Activated B cell treated with CpG ODN at 0.5 μM for 24 hours (primary cell): ENCODE measurements at places on chromosomes 11 and 22. TPM values are rescaled to one million over a fixed set of nuclear protein-coding genes. Genes with fewer than 3 reads are reported as not detected.
A peak's percentile ranks its signal among the peaks of the same experiment; 100 is the strongest.

The NLRP6 gene
- total RNA-seq, result 0.46 and 0.64 TPM in 2 replicates

The RAC2 gene
- 518 and 557 TPM in 2 replicates for total RNA-seq

The TMEM45B gene
- not detected in 2 replicates for total RNA-seq

The NCR3LG1 gene
- total RNA-seq, result 1.1 TPM in 2 replicates

The TP53AIP1 gene
- total RNA-seq, result not detected in 2 replicates

The SMIM35 gene
- 1.8 and 1.9 TPM in 2 replicates for total RNA-seq

The TUB gene
- total RNA-seq, result not detected in 2 replicates

The ANO1 gene
- total RNA-seq, result not detected in 2 replicates

The GLYATL2 gene
- total RNA-seq, result not detected in 2 replicates

- no peak for DNase-seq
Measured at GRCh38 chr22:46085828-46086576, 64.3 kb upstream of the PPARA start.

DNA sequence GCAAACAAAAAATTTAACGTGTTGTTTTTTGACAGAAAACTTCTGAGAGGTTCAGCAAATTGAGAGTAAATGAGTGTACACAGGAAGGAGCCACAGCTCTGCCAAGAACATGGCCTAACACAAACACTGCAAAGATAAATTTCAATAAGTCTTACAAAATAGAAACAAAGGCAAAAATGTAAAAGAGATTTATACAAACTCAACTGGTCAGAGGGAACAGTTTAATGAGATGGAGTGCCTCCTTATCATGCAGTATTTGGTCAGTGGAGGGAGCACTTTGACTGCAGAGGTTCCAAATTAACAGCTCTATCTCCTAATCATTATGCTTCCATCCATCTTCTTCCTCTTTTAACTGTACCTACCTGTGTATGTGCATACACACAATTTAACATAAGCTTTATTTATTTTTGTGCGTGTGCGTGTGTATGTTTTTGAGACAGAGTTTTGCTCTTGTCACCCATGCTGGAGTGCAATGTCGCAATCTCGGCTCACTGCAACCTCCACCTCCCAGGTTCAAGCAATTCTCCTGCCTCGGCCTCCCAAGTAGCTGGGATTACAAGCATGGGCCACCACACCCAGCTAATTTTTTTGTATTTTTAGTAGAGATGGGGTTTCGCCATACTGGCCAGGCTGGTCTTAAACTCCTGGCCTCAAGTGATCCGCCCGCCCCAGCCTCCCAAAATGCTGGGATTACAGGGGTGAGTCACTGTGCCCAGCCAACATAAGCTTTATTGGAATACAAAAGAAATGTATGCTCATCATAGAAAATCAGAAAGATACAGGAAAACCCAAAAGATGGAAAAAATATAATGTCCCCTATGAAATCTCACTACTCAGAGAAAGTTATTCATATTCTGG lies 111.9 kb downstream of the MRTFA start:
- no peak for DNase-seq

GRCh38 chr11:20875889-20876288 lies 206.5 kb downstream of the NELL1 start:
- DNase-seq, result no peak

GRCh38 chr22:46084376-46084775 lies 66.0 kb upstream of the PPARA start:
- DNase-seq, result no peak

DNA sequence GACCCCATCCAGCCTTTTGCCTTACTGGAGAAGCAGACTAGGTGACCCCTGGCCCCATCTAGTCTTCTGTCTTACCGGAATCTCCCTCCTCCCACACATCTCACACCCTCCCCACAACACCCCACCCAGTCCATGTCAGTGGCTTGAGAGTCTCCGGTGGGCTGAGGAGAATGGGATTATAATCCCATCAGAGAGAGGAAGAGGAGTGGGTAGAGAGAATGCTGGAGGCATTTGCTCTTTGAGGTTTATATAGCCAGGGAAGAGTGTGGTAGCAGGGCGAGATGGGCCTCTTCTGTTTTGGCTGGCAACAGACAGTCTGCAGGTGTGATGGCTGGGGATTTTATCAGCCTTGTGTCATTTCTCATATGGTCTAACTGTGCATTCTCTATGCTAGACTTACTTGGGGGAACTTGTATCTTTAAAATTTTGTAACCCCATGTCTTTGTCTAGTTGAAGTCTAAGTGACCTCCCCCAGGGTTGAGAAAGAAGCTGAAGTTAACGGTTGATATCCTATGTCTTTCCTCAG lies 50.3 kb downstream of the GRAMD1B start:
- no peak for DNase-seq

DNA sequence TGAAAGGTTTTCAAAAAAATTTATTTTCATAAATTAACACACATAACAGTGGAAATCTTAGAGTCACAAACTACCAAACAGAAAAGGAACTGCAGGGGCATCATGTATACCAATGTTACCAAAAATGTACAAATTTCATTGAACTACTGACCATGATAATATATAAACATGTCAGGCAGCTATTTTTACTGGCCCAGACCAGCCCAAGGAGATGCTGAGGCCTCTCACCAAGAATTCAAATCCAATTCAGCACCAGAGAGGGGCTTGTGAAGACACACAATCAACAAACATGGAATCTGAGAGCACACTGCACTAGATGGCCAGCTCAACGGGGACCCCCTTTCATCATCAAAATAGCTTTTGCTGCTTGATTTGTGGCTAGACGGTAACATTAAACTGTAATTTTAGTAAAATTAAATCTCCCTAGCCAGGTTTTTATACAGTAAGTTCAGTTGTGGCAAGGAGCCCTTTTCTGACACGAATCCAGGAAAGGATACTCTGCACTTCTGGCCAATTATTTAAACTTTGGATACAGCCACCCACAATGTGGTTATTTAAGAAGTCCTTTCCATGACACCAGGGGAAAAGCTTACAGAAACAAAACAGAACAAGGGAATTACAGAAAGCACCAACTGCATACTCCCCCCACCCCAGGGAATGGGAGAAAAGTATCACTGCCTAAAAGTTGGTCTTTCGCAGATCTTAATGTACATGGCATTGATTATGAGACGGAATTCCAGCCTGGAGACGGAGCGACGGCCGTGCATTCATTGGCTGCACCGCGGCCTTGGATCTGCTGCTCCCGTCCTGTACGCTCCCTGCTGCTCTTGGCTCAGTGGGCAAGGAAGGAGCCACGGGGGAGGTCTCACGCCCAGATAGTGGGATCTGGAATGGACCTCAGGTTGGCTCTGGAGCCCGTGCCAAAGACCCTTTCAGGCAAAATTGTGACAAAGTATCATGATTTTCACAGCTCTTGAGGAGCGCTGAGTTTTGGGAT lies 19.6 kb upstream of the PISD start:
- DNase-seq, result no peak

DNA sequence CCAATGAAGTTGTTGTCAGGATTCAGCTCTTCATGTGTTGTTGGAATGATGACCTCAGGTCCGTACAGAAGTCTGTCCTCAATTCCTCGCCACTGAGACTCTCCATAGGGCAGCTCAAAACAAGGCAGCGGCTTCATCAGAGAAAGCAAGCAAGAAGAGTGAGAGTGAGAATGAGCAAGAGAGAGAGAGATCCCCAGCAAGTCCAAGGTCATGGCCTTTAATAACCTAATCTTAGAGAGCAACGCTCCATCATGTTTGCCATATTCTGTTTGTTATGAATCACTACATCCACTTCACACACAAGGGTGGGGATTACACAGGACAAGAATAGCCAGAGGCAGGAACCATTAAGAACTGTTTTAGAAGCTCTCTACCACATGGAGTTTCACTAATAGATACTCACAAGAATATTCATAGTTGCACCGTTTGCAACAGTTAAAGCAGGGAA lies 23.3 kb upstream of the MMP7 start:
- DNase-seq, result no peak

DNA sequence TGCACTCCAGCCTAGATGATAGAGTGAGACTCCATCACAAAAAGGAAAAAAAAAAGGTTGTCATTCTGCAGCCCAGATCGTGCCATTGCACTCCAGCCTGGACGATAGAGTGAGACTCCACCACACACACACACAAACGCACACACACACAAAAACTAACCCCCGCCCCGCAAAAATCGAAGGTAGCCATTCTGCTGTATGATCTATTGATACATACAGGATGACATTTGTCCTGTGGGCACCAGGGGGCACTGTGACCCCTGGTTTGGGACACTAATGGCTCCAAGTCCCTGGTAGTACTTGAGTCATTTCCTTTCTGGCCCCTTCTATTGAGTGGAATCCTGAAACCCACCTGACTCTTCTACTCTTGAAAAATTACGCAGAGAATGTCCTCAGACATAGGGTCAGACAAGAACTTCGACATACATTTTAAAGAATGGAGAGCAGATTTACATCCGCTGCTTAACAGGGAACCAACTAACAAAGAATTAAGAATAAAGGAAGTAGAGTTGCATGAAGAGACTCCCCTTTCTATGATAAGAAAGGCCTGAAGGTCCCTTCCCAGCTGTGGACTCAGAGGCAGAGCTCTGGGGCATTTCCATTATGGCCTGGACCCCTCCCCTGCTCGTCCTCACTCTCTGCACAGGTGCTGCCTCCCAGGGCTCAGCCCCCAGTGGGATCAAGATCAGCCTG lies 35.0 kb upstream of the PRAME start:
- DNase-seq, result peak; percentile 53

DNA sequence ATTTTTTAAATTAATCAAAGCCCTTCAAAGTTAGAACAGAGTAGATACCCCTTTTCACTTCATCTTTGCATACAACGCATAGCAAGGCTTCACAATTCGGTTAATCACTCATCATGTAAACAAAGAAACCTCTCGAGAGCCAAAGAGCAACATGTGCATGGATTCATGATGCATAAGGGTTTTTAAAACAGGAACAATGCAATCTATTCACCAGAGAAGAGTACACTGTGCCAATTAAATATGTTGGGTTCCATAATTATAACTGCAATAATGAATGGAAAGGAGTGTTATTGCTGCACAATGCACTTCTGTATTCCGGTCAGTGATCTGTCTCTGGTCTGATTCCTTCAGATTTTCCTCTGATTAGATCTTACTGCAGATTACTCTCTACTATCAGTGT lies 45.3 kb downstream of the CADM1 start:
- no peak for DNase-seq

DNA sequence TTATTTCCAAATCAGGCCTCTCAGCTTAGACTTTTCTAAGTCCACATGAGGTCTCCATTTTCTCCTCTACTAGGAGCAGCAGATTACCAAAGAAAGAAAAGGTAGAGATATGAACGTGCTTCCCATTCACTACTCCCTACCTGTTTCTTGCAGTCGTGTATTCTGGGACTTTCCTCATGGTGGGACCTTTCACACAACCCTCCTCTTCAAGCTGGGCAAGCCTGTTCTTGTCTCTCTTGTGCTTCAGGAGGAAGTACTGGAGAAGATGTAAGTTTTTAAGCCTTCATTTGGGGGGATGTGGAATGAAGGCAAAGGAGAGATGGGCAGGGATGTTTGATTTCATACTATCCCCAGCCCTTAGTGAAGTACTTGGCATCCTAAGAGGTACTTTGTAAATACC lies 128.8 kb upstream of the SESN3 start:
- no peak for DNase-seq

DNA sequence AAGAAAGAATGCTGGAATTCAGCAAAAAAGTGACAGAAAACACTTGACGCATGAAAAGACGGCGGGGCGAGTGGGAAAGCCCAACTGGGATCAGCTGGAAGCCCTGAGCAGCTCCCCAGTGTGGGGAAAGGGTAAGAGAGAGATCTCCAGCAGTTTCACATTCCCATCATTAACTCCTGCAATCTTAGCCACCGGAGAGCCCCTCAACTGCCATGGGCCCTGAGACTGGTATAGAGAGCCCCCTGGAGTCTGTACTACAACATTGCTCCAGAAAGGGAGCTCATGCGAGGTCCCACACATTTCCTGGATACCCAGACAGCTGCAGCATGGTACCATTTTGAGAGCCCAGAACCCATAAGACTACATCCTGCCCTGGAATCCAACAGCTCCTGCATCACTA lies 31.1 kb downstream of the MRGPRX4 start:
- DNase-seq, result no peak

GRCh38 chr11:128042290-128042751 lies 545.0 kb downstream of the ETS1 start:
- DNase-seq, result no peak

- no peak for DNase-seq
Measured at GRCh38 chr11:30758946-30759504, 172.9 kb upstream of the MPPED2 start.

DNA sequence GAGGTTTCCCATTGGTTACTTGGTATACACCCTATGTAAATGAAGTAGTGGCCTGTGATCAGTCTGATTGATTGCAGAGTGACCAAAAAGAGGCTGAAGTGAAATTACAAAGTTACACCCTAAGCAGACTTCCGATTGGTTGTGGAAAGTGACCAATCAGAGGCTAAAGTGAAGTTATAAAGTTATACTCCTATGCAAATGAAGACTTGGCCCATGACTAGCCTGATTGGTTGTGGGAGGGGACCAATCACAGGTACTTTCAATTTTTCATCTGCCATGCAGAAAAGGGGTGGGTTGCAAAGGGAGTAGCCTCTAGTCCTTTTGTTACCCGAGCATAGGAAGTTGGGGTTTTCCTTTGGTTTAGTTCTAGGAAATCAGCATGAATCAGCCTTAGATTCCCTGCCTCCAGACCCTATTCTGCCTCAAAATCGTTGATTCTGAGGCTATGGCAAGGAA lies 18.1 kb upstream of the CSTF3 start:
- DNase-seq, result no peak

DNA sequence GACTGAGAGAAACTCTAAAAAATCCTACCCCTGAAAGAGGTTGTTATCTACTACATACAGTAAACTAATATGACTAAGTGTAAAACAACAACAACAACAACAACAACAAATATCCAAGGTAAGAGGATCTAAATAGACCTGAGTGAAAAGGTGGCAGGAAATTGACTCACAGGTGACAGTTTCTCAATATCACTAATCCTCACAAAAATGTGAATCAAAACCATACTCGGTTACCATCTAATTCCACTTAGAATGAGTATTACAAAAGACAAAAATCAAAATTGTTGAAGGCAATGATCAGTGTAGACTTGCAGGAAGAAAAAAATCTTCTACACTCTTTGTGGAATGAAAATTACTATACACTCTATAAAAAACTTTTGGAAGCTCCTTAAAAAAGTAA lies 17.5 kb downstream of the RGL4 start:
- no peak for DNase-seq

GRCh38 chr22:27906241-27906640 lies 12.8 kb downstream of the PITPNB start:
- DNase-seq, result no peak

- DNase-seq, result peak; percentile 90
Measured at GRCh38 chr11:64846998-64847666, 2.7 kb upstream of the CDC42BPG start.

- DNase-seq, result no peak
Measured at GRCh38 chr22:27302501-27302900, 499.1 kb downstream of the MN1 start.

DNA sequence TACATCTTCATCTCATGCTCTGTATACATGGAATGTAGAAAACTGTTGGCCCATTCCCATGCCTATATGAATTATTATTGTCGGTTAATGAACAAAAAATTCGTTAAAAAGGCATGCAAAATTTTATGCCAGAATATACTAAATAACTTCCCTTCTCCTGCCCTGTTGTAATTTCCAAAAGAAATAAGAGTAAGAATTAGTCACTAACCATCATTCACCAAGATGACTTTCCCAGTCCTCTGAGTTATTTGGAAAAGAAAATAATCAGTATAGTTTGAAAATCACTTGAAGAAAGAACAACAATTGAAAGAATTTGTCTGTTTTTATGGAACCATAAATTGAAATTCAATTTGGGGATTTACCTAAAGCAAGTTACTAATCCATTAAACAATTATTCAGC lies 1149.1 kb upstream of the RAG2 start:
- DNase-seq, result no peak

- no peak for DNase-seq
Measured at GRCh38 chr22:23215294-23216241, 35.3 kb downstream of the BCR start.

GRCh38 chr22:47195156-47195483 lies 432.7 kb downstream of the TBC1D22A start:
- DNase-seq, result no peak
